ENCODE measurements at places on chromosomes 5 and 9.

DNA sequence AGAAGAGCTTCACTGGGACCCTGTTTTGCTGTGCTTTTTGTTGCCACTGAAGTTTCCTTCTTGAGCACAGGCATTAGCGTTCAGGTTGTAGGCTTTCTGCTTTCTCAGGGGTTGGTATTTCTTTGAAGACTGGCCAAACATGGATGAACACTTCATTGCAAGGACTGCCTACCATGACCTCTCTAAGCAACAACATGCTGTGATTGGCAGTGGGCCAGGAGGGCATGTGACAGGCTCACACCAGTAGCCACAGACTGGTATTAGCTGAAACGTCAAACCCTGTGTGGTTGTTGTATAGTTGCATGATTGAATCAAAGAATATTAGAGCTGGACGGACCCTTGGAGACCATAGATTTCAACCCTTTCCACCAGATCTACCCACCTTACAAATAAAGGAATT is 20.0 kb upstream of the MLANA start:
- no peak for DNase-seq

DNA sequence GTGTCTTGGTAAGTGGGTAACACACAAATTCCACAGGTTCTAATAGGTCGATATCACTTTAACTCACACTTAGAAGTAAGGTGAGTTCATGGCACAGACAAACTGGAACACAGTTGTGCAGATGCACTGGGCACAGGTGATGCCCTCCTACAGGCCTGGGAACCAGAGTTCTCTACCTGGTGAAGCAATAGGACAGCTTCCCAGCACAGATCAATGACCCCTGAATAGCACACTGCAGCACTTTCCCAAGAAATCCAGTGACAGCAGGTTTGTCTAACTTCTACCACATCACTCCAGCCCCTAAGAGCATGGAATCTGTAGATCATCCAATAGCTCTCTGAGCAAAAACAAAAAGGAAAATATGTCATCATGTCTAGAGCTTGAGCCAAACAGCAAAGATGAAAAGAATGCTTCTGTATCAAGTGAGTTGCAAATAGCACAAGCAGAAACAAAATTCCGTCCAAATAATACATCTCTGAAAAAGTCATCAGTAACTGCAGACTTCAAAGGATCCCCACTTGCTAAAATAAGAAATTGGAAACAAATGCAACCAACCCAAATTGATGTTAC is 33.5 kb downstream of the MOCS2 start:
- DNase-seq: no peak

- DNase-seq: no peak
These were observed 182.2 kb downstream of the MCTP1 start for GRCh38 chr5:95102687-95103086.

DNA sequence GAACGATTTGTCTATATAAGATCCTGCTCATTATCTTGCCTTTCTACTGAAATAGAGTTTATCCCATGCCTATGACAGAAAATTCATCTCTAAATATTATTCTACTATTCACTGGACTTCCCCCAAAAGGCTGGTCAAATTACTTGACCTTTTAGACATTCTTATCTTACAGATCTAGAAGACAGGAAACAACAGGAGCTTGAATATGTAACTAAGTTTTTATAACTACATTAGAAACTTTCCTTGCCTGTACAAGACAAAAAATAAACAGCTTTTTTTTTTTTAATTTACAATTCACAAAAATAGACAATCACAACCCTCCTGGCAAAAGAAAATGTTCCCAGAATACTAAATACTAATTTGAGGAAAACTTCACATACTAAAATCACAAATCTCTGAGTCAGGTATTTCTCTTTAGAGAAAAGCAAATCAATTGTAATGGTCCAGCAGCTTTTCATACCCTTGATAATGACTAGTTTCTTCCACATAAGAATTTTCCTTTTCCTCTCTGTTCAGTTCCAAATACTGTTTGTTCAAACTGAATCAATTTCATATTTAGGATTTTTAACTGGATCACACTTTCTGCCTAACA is 68.6 kb downstream of the MLLT3 start:
- no peak for DNase-seq

- no peak for DNase-seq
These were observed 300.0 kb downstream of the SH3GL2 start for GRCh38 chr9:17878810-17879370.

DNA sequence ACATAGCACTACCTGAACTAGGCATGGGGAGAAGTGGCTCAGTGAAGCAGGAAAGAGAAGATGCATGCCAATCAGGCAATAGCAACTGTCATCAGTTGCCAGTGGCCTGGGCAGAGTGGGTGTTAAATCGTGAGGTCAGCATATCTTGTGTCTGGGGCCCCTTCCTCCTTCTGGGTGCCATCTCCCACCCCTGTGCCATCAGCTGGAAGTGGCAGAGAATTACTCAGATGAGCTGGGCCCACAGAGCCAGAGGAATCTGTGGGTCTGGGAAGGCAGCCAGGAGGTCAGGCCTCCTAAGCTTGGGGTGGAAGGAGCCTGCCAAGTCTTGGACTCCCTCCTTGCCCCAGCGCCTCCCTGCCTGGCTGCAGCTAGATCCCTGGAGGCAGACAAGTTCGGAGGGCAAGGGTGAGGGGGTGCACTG is 66.5 kb downstream of the GALNT12 start:
- no peak for DNase-seq

DNA sequence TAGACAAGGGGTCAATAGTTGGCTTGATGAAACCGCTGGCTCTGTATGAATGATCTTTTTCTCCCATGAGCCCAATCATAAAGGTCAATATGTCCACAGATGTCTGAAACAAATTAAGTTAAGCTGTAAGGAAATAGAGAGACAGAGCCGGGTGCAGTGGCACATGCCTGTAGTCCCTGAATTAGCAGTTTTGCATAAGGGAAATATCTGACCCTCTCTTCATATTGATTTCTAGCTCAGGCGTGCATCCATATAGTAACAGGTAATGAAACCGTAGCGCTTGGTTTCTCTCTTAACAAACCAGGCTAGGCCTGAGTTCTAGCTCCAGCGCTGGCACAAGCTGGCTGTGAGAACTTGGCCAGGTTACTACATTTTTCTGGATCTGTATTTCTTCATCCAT is 118.1 kb upstream of the ERCC6L2 start:
- peak; percentile 41 for DNase-seq

DNA sequence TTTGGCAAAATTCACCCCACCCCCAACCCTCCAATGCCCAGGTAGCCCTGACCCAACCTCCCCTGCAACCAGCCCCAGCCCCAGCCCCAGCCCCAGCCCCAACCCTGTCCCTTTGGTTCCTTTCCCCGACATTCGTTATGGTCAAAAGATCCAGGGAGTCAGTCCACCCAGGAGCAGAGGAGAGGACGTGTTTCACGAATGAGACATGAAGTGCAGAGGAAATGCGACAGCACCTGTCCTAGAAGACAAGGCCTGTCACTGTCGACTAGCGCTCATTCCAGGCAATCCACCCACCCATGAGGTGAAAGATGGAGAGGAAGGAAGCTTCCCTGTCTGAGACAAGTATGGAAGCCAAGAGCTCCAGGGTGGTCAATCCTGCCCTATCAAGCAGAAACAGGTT is 485.0 kb downstream of the SPATA31A7 start:
- no peak for DNase-seq

DNA sequence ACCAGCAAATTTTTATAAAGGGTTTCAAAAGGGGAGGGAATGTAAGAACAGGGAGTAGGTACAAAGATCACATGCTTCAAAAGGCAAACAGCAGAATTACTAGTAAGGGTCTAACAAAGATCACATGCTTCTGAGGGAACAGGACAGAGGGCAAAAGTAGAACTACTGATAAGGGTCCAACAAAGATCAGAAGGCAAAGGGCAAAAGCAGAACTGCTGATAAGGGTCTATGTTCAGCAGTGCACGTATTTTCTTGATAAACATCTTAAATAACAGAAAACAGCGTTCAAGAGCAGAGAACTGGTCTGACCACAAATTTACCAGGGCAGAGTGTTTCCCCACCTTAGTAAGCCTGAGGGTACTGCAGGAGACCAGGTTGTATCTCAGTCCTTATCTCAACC is 469.5 kb upstream of the PIK3R1 start:
- DNase-seq: no peak

- DNase-seq: no peak
These were observed 11.2 kb upstream of the JAK2 start for GRCh38 chr9:4973902-4974301.

- DNase-seq: peak; percentile 55
These were observed 7.1 kb downstream of the RAPGEF1 start for GRCh38 chr9:131732636-131733289.

GRCh38 chr5:95958310-95959014 is 3.2 kb downstream of the ELL2 start:
- no peak for DNase-seq

DNA sequence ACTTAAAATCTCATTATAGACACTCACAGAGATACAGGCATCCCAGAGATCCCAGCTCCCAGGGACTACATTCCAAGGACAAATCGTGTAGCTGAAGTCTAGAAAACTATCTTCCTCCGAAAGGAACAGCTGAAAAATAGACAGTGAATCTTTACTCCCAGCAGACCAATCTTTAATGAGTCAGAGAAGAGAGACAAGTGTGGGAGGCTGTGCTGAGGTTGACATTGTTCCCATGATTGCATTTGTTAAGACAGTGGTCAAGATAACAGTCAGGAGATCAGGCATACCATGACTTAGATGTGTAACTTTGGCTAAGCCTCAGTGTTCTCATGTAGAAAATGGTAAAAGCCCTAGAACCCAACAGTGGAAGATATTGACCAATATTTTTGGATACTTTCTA is 120.7 kb downstream of the PAPPA start:
- DNase-seq: no peak

GRCh38 chr5:32531885-32532520 is 53.4 kb upstream of the SUB1 start:
- no peak for DNase-seq

- no peak for DNase-seq
These were observed 649 bp upstream of the GLE1 start for GRCh38 chr9:128503870-128504269.

DNA sequence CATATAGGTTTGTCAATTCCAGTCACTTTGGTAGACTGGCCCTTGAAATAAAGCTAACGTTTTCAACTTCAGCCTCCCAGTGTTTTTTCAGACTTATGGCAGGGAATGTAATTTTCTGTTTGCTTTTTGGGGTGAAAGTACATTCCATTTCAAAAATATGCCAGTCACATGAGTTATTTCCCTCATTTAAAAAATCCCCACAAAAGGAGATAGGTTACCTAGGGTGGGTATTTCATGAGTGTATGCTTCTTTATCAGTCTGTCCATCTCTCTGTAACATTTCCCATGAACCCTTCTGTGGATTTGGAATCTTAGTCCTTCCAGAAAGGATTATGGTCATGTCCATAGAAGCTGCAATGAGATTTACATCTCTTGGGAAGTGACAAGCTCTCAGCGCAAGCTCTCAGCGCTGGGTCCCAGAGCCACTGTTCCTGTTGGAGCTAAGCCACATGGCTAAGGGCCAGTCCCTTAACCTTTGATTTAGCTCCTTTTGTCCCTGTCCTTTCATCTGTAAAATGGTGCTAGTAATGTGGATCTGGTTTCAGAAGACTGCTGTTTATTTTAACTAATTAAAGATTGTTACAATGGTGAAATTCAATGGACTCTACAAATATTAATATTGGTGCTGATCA is 294.9 kb downstream of the NR3C1 start:
- DNase-seq: no peak

DNA sequence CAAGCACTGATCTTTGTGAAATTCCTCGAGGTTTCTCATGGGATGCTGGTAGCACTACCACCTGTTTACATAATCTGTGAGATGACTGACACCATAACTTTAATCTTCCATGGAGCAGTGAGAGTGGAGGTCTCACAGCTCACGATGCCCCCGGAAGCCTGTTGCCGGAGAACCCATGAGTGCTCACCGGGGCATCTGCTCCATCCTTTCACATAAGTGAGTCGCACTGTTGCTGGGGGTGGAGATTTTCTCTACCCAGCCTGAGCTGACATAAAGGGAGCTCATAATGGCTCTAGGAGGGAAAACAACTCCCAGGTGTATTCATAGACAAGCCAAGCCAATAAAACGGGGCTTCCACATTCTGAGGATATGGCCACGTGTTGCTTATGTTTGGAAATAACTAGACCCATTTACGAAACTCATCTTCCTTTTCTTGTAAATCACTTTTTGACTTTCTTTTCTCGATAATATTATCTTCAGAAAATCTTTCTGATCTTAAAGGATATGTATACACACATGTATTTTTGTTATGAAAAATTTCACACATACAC is 11.2 kb upstream of the GFPT2 start:
- no peak for DNase-seq

GRCh38 chr5:172695232-172696054 is 54.4 kb downstream of the NEURL1B start:
- no peak for DNase-seq
